ENCODE measurements at places on chromosomes 13 and 19. TPM values are rescaled to one million over a fixed set of nuclear protein-coding genes. Genes with fewer than 3 reads are reported as not detected.

- DNase-seq = no peak
- H3K36me3 ChIP-seq = no peaks in the 10 kb centered on the region
- peak overlapping the region; percentile 51 for H3K4me3 ChIP-seq
- peaks cover 43% of the 10 kb centered on the region for H3K27me3 ChIP-seq
Measured at GRCh38 chr19:7861619-7862412, 12.4 kb downstream of the PRR36 start.

GRCh38 chr13:113178896-113179167 lies 20.4 kb downstream of the PROZ start:
- DNase-seq = no peak
- H3K27ac ChIP-seq = no peak overlapping the region
- H3K4me3 ChIP-seq = no peak overlapping the region
- peaks cover 11% of the 10 kb centered on the region for H3K4me1 ChIP-seq
- peaks cover 17% of the 10 kb centered on the region for H3K36me3 ChIP-seq

DNA sequence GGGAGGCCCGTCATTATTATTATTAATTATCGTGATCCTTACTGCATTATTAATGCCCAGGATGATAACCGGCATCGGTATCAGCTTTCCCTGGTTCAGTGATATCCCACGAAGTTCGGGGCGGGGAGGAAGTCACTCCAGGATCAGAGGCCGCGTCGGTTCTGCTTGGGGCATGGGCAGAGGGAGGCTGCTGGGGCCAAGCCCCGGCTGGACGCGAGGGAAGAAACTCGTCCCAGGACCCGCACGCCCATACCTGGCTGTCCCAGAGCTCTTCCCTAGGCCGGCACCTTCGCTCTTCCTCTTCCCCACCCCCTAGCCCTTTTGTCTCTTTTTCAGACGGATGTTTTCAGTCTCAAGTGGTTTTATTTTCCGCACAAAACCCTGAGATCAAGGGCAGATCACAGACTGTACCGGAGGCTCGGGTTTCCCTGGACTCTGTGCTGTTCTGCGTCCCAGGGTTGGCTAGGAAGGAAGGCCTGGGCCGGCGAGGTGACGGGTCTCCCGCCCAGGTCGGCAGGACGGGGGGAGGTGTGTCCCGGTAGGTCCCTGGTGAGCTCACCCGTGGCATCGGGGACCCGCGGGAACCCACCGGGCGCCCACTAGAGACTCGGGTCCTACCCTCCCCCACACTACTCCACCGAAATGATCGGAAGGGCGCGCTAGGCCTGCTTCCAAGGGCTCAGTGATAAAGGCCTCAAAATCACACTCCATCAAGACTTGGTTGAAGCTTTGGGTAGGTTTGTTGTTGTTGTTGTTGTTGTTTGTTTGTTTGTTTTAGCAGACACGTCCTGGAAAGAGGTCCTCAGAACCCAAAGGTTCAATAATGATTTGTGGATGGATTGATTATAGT lies 7.9 kb downstream of the ZIC2 start:
- no peak for DNase-seq
- H3K36me3 ChIP-seq = peaks cover 6% of the 10 kb centered on the region
- H3K4me3 ChIP-seq = peak overlapping the region; percentile 79
- peaks cover 45% of the 10 kb centered on the region for H3K4me1 ChIP-seq
- peaks cover 95% of the 10 kb centered on the region for H3K27me3 ChIP-seq

GRCh38 chr13:40101708-40102359 lies 446.4 kb downstream of the COG6 start:
- H3K27me3 ChIP-seq = no peaks in the 10 kb centered on the region
- no peak overlapping the region for H3K4me3 ChIP-seq
- H3K4me1 ChIP-seq = no peaks in the 10 kb centered on the region
- no peak for DNase-seq
- H3K27ac ChIP-seq = no peak overlapping the region

GRCh38 chr19:10557603-10558197 lies 8.1 kb downstream of the KRI1 start:
- DNase-seq = no peak
- peak overlapping the region; percentile 68 for H3K4me3 ChIP-seq
- peaks cover 10% of the 10 kb centered on the region for H3K36me3 ChIP-seq
- H3K27me3 ChIP-seq = no peaks in the 10 kb centered on the region
- no peak overlapping the region for H3K27ac ChIP-seq

GRCh38 chr19:47776568-47776967 lies 1.9 kb upstream of the SELENOW start:
- DNase-seq = no peak
- peaks cover 5% of the 10 kb centered on the region for H3K36me3 ChIP-seq
- peaks cover 37% of the 10 kb centered on the region for H3K4me1 ChIP-seq
- no peaks in the 10 kb centered on the region for H3K27me3 ChIP-seq

DNA sequence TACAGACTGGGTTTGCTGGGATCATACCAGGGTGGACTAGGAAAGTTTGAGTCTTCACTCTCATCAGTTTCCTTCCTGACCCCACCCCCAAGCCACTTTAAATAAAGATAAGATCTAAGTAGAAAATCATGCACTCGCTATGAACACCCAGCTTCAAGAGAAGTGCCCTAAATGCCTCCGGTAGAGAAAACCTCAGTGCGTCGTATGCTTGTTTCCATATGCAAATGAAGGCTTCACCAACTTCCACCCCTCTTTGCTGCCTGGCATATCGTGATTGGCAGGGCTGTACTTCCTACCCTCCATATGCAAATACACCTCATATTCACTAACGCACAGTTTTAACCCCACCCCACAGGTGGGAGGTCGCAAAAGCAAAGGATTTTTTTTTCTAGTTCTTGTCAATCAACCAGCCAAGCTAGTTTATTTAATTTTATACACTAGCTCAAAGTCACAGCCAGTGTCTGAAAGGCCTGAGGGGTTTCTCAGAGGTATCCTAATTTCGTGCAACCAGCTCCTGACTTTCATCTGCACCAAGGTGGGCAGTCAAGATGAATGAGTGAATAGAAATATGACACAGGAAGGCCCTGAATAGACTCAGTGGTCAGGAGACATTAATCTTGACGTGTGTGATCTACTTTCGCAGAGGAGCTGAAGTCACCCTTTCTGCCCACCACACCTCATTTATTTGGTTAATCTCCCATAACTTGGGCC lies 121.1 kb upstream of the TSHZ3 start:
- no peaks in the 10 kb centered on the region for H3K36me3 ChIP-seq
- no peak overlapping the region for H3K4me3 ChIP-seq
- no peak overlapping the region for H3K27ac ChIP-seq
- no peak for DNase-seq

SULT2B1 gene
- total RNA-seq = not detected

CLEC17A gene
- not detected for total RNA-seq
